MG63 (cell line): ENCODE measurements at places on chromosomes 6 and 20. TPM values are rescaled to one million over a fixed set of nuclear protein-coding genes. Genes with fewer than 3 reads are reported as not detected.

The EYS gene
- not detected in 2 replicates for total RNA-seq

The VSTM2L gene
- 0.81 and 4.0 TPM in 2 replicates for total RNA-seq

The TMC2 gene
- total RNA-seq: not detected in 2 replicates

- DNase-seq: no peak
Observed at GRCh38 chr6:112311950-112312547, 35.1 kb upstream of the RFPL4B start.

The BHLHE23 gene
- not detected in 2 replicates for total RNA-seq

GRCh38 chr20:48820649-48820973 is 7.2 kb downstream of the PREX1 start:
- DNase-seq: no peak
